ENCODE measurements at places on chromosomes 2 and 18.

- DNase-seq: peak; percentile 3
These were observed 316.6 kb upstream of the NCKAP5 start for GRCh38 chr2:133884739-133885381.

DNA sequence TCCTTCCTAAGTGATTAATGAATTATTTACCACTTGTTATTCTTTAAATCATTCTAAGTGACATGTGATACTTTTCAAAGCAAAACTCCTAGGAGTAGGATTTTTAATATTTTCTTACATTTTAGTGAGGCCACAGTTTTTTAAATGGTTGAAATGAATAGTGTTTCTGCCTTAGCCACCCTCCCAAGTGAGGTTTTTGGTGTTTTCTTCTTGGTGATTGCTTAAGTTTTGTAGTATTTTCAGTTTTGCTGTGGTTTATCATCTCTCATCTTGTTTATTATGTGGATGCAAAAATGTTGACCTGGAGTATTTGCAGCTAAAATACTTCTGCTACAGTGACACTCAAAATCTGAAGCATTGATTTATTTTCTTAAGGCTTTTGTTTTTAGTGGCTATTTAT lies 9.8 kb downstream of the AFTPH start:
- no peak for DNase-seq

- no peak for DNase-seq
These were observed 129.0 kb downstream of the ICOS start for GRCh38 chr2:204065566-204065965.

GRCh38 chr2:216232721-216233120 lies 123.6 kb downstream of the XRCC5 start:
- no peak for DNase-seq

DNA sequence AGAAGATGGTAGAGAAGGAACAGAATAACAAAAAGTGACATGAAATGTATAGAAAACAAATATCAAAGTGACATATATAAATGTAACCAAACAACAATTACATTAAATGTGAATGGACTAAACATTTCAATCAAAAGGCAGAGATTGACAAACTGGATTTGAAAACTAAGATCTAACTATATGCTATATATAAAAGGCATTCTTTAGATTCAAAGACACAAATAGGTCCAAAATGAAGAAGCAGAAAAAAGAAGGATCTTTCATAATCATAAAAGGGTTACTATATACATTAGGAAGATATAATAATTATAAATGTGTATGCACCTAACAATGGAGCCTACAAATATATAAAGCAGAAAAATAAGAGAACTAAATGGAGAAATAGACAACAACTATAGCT lies 183.7 kb downstream of the METTL4 start:
- DNase-seq: no peak

- no peak for DNase-seq
These were observed 1322.1 kb upstream of the ZEB2 start for GRCh38 chr2:145841973-145842372.

DNA sequence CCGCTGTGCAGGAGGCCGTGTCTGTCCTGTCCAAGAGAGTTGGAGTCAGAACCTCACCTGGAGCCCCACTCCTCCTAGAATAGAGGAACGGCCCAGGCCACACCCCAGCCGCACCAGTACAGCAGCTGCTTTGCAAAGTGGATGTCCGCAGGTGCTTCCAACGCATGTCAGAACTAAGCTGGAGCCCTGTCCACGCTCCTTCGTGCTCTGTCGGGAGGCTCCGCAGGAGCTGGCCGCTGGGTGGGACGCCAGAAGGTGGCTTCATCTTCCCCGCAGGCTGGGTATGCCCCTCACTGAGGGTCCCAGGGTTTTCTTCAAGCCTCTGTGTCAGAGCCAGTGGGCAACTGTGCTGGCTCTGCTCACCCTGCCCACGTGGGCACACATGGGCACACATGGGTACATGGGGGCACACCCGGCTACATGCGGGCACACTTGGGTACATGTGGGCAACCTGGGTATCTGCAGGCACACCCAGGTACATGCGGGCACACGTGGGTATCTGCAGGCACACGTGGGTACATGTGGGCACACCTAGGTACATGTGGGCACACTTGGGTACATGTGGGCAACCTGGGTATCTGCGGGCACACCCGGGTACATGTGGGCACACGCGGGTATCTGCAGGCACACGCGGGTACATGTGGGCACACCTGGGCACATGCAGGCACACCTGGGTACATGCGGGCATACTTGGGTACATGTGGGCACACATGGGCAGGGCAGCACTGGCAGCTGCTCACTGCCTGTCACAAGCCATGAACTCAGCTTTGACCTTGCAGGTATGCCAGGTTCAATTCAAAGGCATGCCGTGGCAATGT lies 67.1 kb upstream of the CTDP1 start:
- DNase-seq: no peak

- no peak for DNase-seq
These were observed 533.5 kb downstream of the PARD3B start for GRCh38 chr2:205078762-205079161.

DNA sequence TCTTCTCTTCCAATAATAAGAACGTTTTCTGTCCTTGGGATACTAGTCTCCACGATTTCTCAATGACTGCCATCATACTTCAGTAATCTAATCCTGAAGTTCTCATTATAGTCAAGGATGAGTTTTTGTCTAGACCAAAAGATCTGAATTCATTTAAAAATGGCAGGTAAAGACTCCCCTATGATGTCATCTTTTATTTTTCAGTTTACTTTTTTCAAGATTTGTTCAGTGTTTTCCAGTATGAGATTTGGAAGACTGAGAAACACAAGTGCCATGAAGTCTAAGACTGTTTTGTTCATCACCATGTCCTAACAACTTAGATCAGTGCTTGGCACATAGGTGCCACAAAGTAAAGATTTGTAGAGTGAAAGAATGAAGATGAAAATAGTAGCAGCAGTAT lies 35.8 kb upstream of the PPP4R3B start:
- DNase-seq: no peak

DNA sequence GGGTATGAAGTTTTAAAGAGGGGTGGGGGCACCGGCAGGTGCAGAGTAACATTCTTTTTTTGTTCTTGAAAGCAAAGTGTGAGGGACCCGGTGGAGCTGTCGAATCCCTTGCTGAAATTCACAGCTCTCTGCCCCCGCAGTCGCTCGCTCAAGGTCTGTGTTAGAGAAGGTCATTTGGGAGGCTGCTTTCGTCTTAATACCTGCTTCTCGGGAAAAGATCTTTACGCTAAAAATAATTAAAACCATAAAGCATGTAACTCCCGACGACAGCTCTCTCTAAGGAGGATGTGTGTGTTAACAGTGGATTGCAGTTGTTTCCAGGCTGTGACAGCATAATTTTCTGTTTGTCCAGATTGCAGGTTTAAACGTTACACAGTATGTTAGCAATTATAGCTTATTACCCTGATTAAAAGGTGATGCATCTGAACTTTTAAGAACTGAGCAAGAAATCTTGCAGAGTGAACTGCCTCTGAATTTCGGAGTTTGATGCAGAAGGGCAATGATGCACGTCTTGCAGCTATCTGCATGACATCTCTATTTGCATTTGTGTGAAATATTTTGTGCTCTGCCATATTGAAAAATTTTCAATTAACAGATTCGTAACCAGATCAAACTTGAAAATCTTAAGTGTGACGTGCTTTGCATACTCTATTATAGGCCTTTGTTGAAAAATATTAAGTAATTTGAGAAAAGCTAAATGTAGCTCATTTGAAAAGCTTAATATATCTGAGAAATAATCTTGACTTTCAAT lies 954 bp downstream of the RAPGEF4 start:
- DNase-seq: no peak

DNA sequence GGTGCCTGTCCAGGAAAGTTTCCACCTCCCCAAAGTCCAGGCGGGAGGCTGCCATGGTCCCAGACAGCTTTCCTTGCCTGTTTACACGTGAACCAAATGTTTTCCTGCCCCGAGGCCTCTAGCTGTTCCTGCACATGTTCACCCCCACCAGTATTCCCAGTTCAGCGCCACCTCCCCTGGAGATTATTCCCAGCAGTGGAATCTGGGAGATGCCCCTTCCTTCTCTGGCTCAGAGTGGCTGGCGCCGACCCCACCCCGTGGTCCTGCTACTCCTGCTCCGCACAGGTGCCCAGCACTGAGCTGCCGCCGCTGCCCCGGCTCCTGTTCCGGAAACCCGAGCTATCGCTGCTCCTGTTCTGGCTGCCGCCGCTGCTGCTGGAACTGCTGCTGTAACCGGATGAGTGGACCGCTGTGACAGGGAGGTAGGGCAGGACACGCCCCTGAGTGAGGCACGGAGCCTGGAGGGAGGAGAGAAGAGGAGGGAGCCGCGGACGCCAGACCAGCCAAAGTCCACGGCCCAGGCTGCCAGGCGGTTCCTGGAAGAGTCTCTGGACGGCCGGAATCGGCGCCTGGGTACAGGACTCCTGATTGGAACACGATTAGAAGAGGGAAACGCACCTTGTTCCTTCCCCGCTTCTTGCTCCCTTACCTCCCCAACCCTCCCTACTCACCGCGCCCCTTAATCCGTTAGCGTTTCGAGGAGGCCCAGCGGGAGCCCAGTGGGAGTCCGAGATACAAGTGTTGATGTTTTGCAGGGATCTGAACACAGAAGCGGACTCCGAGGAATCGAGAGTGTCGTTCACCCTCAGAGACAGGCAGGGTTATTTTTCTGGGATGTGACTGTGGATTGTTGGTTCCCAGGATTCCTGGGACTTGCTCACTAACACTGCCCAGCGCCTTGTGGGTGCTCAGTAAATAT lies at the start of gene PDE11A:
TSS of gene PDE11A (minus strand) at position 395 of the 919 bp plus-strand sequence. CDS start at position 55, 340 bp downstream.
- DNase-seq: peak; percentile 17

GRCh38 chr2:184633726-184634125 lies 35.4 kb downstream of the ZNF804A start:
- DNase-seq: no peak

DNA sequence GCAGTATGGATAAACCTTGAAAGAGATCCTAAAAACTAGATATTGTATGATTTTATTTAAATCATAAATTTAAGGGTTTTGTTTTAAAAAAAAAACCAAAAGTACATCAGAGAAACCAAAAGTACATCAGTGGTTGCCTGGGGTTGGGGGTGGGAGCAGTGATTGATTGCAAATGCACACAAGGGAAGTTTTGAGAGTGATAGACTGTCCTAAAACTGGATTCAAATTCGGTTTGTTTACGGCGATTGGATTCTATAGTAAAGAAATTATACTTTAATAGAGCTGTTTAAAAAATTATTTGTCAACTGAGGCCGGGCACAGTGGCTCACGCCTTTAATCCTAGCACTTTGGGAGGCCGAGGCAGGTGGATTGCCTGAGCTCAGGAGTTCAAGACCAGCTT lies 179.8 kb downstream of the METTL4 start:
- no peak for DNase-seq

- DNase-seq: no peak
These were observed 50.3 kb downstream of the ACTR2 start for GRCh38 chr2:65277791-65278483.

DNA sequence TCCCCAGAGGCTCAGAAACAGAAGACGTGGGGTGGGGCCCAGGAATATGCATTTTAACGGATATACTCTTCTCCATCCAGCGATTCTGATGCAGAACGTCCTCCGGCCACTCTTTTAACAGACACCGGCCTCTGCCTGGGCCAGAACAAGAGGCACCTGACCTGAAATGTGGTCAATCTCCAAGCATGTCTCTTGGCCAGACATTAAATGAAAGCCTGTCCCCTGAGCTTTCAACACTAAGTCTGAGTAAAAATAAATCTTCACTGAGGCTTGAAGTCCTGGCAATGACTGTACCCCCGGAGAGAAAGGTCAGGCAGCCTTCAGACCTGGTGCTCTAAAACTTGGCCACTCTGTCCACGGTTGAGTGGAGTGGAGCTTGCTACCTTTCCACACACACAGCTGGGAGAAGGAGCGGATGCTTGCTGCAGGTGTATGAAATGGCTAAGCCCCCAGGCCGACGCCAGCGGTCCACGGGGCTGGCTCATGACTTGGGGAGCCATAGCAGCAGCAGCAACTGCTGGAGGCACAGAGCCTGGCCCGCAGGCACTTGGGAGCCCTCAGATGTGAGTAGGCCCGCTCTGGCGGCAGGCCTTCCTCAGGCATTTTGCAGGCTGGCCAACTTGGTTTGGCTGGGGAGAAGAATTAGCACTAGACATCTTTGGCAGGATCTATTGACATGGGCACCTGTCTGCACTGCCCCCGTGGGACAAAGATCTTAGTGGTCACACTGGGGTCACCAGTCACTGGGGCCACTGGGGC lies 79.7 kb downstream of the TMEM17 start:
- no peak for DNase-seq

GRCh38 chr2:55224761-55225261 lies 7.3 kb downstream of the CLHC1 start:
- DNase-seq: no peak

DNA sequence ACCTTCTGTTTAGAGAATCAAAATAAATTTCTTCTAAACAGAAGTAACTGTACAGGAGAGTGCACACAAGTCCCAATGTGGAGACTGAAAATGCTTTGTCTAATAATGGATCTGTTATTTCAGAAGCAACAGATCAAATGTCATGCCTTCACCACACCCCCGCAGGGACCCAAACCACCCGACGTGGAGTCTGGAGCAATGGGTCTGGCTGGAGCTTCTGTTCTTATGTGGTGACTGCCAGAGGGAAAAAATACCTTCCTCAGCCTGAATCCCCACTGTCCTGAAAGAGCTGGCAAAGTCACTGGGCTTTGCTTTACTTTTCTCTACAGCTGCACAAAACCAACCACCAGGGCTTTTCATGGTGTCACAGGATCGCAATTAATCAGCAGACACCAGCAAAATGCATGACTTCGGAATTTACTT lies 119.0 kb upstream of the ZFP36L2 start:
- DNase-seq: no peak

- DNase-seq: peak; percentile 9
These were observed 143.7 kb downstream of the ATL2 start for GRCh38 chr2:38233231-38233983.

DNA sequence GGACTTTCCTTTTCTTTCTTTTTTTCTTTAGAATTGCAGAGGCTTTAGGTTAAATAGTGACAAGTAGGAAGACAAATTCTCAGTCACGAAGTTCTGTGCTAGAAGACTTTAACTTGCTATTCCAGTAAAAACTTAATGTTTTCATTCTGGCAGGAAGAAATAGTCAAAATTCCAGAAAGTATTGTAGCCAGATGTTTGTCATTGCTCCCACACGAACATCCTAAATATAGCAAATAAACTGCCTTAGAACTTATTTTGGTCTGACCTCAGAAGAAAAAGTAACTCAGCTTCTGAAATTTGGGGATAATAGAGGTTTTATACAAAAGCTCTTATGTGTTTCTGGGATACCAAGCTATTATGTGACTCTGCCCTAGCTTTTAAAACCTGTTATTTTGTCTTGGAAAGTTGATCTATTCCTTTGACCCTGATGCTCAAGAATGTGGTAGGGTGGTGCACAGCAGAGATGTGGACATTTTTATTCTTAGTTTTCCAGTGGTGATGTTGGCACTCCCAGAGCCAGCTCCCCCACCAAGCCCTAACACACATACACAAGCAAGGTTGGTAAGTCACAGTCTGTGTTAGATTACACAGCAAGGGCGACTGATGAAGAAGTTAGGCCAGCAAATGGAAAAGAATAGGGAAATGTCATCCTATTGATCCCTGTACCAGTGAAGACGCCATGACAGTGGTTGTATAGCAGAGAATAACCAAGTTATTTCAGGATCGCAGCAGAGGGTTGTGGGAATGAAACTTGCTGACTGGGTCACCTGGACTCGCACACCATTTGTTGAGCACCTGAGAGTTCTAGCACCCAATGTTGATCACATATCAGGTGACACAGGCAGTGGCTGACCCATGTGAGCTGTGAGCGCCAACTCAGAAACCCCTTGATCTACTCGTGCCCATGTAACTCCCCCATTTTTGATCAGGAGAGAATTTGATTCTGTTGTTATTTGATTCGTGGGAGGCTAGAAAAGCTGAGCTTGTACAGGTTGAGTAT lies 23.7 kb downstream of the FARP2 start:
- peak; percentile 37 for DNase-seq

Data from AG04449 (cell line).